ENCODE measurements at places on chromosomes 1 and 21.
A peak's percentile ranks its signal among the peaks of the same experiment; 100 is the strongest.

- no peak for DNase-seq
Observed at GRCh38 chr1:67874501-67875111, 41.3 kb upstream of the GNG12 start.

DNA sequence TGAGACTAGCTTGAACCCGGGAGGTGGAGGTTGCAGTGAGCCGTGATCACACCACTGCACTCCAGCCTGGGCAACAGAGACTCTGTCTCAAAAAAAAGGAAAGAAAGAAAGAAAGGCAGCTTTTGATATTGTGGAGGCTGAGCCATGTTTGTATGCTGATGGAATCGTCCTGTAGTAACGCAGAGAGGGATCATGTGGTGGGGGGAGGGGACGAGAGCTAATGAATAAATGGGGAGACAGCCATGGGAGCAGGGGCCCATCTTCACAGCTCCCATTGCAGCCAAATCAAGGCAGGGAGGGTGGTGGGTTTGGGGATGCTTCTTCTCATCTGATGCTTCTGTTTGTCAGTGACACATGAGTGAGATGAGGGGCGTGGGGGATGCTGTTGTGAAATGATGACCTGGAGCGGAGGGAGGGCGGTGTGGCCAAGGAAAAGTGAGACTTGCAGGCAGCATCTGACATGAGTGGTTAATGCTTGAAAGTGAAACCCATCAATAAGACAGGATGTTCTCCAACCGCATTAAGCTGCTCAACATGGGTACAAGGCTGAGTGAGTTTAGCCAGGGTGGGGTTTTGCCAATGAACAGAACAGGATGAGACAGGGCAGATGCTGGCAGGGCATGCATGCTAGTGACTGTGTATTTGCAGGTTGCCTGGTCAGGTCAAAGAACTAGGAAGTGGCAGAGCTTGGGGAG lies 16.7 kb downstream of the SPATA21 start:
- DNase-seq = no peak

DNA sequence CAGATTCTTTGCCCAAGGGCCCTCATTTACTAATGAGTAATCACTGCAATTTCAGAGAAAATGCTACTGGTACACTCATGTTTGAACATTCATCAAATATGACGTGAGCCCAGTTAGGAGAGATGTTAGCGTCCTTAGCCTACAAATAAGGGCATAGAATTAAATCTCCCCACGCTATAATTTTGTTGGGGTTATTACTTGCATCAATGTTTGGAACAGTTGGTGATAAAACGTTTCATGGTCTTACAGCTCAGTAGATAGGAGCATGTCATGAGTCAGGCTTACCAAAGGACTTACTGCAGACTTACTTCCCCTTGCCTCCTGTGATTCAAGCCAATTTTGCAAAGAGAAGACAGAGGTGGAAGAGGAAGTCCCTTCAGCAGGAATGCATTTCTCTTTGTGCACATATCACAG lies 304.0 kb downstream of the KIF26B start:
- peak; percentile 89 for DNase-seq

- no peak for DNase-seq
Observed at GRCh38 chr1:21350202-21350885, 60.1 kb upstream of the ECE1 start.

DNA sequence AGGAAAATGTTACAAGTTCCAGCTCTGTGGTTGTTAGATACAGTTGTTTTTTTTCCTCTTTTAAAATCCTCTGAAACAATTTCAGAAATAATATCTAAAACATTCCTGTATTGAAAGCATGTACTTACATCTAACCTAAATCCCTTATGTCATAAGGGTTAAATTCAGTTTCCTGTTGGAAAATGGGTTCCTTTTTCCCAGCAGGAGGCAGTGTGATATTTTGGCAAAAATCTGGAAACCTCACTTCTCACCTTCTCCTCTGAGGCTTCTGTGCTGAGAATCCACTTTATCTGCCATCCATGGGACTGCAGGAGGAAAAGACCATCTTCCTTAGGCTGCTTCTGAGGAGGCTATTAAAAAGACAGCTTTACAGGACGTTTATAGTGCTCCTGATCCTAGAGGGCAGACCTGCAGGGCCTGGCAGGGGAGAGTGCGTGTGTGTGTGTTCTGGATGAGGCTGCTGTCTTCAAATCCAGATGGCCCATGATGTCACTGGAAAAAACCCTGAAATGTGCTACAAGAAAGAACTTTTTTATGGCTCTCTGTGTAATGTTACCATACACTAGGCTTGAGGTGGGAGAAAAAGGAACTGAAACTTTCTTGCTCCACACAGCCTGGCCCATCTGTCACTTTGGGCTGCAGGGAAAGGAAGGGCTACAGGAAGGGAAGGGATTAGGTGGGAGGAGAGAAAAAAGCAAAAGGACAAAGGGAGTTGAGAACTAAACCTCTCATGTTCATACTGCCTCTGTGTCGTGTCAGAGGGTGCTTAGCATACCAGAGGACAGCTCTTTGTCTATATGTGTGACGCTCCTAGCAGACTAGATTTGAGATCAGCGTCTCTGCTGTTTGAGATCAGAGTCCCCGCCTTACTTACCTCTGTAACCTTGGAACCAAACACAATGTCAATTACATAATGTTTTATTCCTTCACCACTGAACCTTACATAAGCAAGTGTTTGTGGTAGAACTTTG lies 379.2 kb upstream of the SPAG17 start:
- DNase-seq = peak; percentile 88

DNA sequence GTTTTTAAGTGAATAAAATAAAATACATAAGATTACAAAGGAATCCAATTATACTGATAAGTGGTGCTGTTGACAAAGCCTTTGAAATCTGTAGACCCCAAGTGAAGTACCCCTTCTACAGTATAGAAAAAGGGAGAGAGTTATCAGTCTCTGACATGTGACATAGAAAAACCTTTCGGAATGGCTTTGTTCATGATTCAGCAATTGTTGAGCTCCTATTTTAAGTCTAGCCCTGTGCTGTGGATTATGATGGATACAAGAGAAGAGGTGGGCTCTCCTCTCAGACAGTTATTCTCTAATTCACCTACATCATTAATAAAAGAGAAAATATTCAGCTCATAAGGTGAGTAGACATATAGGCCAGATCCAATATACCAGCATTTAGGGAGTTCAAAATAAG lies 53.3 kb upstream of the ITPKB start:
- no peak for DNase-seq

- DNase-seq = peak; percentile 82
Observed at GRCh38 chr1:180533266-180533987, 25.3 kb upstream of the OVAAL start.

DNA sequence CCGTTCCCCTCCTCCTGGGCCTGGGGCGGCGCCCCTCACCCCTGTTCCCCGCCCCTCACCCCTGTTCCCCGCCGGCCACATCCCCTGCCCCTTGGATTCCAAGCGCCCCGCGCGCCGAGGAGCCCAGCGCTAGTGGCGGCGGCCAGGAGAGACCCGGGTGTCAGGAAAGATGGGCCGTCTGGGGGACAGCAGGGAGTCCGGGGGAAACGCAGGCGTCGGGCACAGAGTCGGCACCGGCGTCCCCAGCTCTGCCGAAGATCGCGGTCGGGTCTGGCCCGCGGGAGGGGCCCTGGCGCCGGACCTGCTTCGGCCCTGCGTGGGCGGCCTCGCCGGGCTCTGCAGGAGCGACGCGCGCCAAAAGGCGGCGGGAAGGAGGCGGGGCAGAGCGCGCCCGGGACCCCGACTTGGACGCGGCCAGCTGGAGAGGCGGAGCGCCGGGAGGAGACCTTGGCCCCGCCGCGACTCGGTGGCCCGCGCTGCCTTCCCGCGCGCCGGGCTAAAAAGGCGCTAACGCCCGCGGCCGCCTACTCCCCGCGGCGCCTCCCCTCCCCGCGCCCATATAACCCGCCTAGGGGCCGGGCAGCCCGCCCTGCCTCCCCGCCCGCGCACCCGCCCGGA lies at the start of gene TP73:
TP73 (plus strand) TSS at position 587 of the 618 bp plus-strand sequence. CDS start 29,850 bp downstream, outside the sequence.
- no peak for DNase-seq

DNA sequence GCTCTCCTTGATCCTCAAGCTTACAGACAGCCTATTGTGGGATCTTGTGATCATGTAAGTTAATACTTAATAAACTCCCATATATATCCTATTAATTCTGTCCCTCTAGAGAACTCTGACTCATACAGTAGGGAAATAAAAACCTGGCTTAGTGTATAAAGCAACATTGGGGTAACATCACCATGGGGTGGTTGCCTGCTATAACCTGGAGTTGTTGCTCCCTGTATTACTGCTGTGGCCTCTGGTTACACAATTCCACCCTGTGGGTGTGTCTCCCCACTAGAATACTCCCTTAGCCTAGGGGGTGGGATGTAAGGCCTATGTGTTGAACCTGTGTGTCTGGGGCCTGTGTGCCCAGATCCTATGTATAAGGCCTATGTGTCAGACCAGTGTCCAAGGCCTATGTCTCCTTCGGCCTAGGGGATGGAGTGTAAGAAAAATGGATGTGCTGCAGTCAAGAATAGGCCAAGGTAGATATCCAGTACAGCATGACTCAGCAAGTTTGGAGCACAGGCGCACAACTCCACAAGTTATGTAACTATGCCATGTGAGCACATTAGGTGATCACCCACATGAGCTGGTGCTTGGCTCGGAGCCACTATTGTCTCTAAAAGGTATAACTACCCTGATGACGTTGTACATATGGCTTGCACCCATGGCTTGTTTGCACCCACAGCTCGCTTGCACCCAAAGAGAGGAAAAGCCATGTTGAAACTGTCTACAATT lies 96.8 kb upstream of the C1orf21 start:
- peak; percentile 19 for DNase-seq

GRCh38 chr1:207055386-207056001 lies 2.4 kb downstream of the PFKFB2 start:
- DNase-seq = no peak

- no peak for DNase-seq
Observed at GRCh38 chr21:29125191-29125590, 5.3 kb upstream of the MAP3K7CL start.

GRCh38 chr1:93908394-93909145 lies 660 bp downstream of the GCLM start:
- peak; percentile 37 for DNase-seq

GRCh38 chr1:20719871-20720620 lies 2.2 kb upstream of the KIF17 start:
- DNase-seq = no peak

- DNase-seq = no peak
Observed at GRCh38 chr1:24389231-24389678, 24.3 kb downstream of the STPG1 start.

- DNase-seq = no peak
Observed at GRCh38 chr1:242055749-242056320, 56.9 kb upstream of the MAP1LC3C start.

DNA sequence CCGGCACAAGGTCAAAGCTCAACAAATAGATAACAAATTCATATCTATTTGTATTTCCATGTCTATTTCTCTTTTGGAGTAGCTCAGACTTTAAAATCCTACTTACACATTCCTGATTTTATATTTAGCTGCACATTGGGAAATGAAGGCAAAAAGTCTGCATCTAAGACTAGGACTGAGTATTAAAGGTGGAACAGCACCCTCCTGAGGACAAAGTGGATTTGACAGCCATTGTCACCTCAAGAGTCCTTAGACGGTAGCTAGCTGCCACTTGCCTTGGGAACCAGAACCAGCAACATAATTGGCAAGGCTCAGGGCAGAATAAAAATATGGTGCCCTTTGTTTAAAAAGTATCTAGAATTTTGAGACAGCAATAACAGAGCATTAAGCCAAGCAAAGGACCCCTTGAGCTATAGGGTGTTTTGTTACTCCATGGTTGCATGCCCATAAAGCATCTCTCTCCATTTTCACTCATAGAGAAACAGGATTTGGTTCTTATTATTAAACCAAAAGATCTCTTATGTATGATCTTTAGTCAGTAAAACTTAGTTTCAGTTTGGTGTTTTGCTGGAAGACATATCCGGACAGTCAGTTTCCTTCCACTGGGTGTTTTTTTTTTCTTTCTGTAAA lies 30.0 kb upstream of the SGIP1 start:
- DNase-seq = peak; percentile 62

GRCh38 chr1:110239441-110240430 lies 29.6 kb downstream of the KCNC4 start:
- no peak for DNase-seq

DNA sequence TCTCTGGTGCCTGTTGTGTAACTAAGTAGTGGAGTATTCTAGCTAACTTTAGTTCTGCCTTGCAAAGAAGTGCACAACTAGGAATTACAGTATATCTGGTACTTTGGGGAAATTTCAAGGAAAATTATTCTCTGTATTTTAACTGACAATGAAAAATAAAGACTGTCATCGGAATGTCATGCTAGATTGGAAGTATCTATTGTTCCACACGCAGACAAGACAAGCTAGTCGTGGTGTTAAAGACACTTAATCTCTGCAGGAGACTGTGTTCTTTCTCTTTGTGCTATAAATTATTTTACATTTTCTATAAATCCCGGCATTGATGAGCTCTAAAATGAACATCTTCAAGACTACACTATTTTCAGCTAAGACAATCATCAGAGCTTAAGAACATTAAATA lies 1068.8 kb upstream of the ADGRL4 start:
- DNase-seq = no peak

GRCh38 chr1:52867087-52867863 lies 24.7 kb downstream of the ZYG11A start:
- DNase-seq = no peak

GRCh38 chr21:30605968-30606367 lies 5.1 kb downstream of the KRTAP22-1 start:
- DNase-seq = no peak

DNA sequence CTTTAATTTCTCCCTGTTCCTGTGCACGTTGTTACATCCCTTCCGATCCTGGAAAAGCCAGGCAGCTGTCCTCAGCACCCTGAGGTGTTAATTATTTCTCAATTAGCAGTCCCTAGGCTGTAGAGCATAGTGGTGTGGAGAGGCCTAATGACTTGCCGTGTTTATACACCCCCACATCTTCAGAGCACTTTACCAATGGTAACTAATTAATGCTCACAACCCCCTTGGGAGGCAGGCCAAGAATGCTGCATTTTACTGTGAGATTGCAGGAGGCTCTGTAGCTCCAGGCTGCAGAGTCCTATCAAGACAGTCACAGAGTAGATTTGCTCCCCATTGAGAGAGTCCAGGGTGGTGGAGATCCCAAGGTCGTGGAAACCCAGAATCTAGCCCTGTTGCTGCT lies 2.4 kb upstream of the PARS2 start:
- DNase-seq = no peak

DNA sequence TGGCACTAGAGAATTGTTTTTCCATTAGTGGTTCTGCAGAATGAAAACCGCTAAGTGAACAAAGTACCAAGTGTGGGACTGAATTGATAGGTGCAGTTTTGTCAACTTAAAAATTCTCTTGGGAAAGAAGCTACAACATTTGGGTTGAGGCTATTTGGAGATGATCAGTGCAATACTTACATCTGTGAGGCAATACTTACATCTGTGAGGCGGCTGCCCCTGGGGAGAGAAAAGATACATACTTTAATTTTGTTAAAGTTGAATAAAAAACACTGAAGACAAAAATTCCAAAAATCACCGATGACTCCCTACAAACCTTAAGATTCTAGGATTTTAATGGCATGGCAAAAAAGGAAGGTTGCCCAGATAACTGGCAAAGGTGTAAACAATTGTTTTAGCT lies 1.7 kb downstream of the CFAP410 start:
- DNase-seq = no peak

All from KBM-7 (cell line).